ENCODE measurements at places on chromosomes 3 and 15.

- no peak for DNase-seq
Measured at GRCh38 chr3:179175358-179175757, 27.2 kb downstream of the PIK3CA start.

DNA sequence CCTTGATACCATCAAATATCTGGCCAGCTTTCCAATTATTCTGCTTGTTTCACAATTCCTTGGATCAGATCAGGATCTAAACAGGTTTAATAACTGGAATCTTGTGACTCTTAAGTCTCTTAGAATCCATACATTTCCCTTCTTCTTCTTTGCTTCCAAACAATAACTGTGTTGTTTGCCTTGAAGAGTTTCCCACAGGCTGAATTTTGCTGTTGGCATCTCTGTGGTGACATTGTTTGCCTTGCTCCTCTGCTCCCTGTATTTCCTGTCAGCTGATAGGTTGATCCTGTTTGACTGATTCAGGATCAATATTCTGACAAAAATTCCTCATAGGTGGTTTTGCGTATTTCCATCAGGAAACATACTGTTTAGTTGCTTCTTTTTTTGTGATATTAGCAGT lies 248.4 kb upstream of the LMCD1 start:
- no peak for DNase-seq

DNA sequence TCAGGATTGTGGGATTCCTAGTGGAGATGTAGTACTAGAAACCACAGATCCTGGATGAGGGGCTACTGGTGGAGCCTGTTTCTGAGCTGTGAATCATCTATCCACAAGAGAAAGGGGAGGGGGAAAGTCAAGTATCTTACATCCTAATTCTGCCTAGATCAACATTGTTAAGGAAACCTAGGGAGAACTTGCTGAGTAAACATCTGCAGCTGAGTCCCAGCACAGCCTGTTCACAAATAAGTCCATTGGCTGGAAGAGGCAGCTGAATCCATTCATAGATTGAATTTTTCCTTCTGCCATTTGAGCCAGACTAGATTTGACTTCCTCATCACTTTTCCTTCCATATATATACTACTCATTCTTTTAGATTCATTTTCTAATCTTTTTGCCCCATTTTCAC lies 460.5 kb downstream of the TUSC7 start:
- DNase-seq, result no peak

DNA sequence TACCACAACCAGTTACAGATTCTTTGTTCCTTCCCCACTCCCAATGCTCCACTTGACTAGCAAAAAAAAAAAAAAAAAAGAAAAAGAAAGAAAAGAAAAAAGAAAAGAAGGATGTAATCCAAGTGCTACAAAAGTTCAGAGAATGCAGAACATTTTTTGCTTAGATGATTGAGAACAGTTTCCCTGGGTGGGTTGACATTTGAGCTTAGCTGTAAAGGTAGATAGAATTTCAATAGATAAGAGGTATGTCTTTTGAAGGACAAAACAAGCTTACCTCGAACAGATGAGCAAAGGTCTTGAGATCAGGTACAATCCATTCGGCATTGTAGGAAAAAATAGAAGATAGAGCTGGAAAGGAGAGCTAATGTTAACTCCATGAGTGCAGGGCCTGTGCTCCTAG lies 344.6 kb upstream of the NECTIN3 start:
- no peak for DNase-seq

- DNase-seq, result no peak
Measured at GRCh38 chr3:119600732-119601131, 3.0 kb downstream of the PLA1A start.

DNA sequence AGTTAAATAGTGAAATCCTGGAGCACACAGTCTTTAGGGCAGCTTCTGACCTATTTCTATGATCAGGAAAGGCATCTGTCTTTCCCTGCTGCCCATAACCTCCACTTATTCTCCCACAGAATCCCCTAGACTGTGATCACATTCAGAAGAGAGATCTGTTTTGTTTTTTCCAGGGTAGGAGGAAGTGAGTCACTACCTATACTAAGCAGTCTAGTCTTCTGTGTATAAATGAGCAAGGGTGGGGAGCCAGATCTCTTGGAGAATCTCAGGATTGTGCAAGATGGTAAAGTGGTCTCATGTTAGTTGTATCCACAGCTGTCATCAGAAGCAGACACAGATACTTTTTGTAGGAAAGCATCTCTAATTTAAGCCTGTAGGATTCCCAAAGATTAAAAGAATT lies 11.8 kb upstream of the FBXO22 start:
- DNase-seq, result no peak

GRCh38 chr3:30764281-30764680 lies 130.2 kb downstream of the GADL1 start:
- DNase-seq, result no peak

DNA sequence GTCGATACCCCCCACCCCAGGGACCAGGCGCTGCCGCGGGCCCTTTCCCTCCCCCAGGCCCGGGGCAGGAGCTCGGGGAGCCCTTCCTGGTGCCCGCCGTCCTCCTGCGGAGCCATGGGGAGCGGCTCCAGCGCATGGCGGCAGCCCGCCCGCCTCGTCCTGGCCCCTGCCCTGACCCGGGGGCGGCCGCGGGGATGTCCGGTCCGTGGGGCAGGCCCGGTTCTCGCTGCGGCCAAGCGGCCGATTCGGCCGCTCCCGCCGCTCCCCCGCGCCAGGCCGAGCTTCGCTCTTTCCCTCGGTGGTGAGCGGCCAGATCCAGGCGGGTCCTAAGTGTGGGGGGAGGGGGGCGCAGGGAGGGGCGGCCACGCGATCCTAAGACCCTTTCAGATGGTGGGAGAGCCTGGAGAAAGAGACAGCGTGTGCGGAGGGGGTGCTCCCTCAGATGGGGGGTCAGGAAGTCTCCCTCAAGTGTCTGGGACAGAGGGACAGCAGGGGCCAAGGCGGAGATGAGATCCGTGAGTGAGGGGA lies 1.3 kb downstream of the NEIL1 start:
- no peak for DNase-seq

DNA sequence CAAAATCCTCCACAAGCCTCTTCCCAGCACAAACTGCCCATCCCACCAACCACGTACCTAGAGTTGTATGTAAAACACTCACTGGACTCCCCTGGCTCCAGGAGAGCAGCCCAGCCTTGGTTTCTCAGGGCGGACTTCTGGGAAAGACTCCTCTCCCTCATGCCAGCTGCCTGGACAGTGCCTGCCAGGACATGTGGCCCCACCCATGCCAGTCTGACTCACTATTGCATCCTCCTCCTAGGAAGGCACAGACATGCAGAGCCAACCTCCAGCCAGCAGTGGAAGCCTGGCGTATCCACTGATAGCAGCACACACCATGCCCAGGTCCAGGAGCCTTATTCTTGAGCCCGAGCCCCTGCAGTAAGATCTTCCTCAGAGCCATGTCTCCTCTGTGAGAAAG lies 8.6 kb downstream of the PKM start:
- no peak for DNase-seq

- no peak for DNase-seq
Measured at GRCh38 chr3:76025561-76025960, 240.2 kb upstream of the ZNF717 start.

GRCh38 chr3:191263365-191263764 lies 64.3 kb downstream of the OSTN start:
- no peak for DNase-seq

- DNase-seq, result no peak
Measured at GRCh38 chr3:110344897-110345767, 726.5 kb upstream of the NECTIN3 start.

GRCh38 chr3:117404730-117405129 lies 695.2 kb downstream of the TUSC7 start:
- DNase-seq, result no peak

- DNase-seq, result no peak
Measured at GRCh38 chr3:168364967-168365366, 269.2 kb upstream of the GOLIM4 start.

DNA sequence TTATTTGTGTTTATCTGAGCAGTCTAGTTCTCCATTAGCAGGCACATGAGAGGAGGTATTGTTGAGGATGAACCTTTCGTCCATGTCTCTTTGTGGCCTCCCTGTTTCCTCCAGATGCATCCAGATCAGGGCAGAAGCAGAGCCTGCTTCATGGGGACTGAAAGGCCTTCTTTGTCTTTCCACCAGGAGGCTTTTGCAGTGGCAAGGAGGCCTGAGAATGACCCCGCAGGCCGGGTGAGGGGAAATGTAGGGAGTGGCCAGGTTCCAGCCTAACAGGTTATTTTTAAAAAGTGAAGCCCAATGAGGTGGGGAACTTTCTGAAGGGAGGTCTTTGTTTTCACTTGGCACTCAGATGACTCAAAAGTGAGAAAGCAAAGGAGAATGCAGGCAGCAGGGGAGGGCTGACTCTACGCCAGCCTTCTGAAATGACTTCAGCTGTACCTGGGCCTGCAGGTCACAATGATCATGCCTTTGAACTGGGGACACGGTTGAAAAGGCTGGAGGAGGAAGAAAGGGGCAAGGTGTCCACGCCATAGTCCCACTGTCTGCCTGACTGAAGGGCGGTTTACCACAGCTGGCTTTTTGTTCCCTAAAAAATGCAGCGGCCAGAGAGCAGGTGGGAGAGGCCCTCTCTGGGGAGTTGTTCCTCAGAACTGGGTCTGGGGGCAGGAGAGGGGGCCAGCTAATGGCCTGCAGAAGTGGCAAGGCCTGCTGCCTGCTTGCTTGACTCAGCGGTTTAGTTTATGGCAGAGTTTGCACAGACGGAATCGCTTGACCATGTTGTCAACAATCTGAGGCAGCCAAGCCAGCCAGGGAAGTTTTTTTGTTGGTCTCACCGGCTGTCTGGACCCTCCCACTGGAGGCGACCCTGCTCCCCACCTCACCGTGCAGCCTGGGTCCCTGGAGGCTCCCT lies 28.7 kb downstream of the CMTM7 start:
- DNase-seq, result no peak

DNA sequence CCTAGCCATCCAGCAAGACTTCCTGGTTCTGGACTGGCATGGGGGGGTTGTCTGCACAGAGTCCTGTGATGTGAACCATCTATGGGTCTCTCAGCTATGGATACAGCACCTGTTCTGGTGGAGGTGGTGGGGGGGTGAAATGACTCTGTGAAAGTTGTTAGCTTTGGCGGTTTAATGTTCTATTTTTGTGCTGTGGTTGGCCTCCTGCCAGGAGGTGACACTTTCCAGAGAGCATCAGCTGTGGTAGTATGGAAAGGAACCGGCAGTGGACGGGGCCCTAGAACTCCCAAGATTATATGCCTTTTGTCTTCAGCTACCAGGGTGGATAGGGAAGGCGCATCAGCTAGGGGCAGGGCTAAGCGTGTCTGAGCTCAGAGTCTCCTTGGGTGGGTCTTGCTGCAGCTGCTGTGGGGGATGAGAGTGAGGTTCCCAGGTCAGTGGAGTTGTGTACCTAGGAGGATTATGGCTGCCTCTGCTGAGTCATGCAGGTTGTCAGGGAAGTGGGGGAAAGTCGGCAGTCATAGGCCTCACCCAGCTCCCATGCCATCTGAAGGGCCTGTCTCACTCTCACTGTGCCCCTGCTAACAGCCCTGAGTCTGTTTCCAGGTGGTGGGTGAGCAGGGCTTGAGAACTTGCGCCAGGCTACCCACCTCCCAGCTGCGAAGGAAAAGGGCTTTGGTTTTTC lies 7.1 kb upstream of the LARS2 start:
- no peak for DNase-seq

- DNase-seq, result no peak
Measured at GRCh38 chr15:85934691-85935090, 140.0 kb upstream of the KLHL25 start.

- no peak for DNase-seq
Measured at GRCh38 chr3:71517271-71517791, 66.2 kb downstream of the FOXP1 start.

- DNase-seq, result no peak
Measured at GRCh38 chr3:80307844-80308243, 540.0 kb upstream of the ROBO1 start.

DNA sequence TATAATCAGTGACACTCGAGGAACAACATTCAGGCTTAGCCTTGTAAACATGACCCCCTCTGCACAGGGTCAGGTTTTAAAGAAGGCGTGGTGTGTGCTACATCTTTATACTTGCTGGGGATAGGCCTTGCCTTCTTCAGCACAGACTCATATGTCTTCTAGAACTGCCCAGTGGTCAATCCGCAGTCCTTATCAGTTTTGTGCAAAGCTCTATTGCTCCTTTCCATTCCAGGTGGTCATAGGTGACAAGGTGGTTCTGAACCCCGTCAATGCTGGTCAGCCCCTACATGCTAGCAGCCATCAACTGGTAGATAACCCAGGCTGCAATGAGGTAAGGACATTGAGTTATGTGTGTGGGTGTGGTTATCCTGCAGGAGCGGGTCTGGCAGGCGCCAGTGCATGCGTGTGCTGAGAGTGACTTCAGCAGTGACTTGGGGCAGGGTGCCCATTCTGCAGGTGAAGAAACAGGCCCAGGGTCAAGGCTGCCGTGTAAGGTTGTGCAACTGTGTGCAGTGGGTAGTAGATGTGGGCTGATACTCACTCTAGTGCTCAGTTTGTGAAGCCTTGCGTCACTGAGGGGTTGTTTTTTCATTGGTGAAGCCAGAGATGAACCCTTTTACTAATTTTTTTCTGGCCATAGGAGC lies 150.9 kb downstream of the ITPR1 start:
- DNase-seq, result no peak

- DNase-seq, result no peak
Measured at GRCh38 chr15:62791694-62792093, 250.9 kb upstream of the TPM1 start.

DNA sequence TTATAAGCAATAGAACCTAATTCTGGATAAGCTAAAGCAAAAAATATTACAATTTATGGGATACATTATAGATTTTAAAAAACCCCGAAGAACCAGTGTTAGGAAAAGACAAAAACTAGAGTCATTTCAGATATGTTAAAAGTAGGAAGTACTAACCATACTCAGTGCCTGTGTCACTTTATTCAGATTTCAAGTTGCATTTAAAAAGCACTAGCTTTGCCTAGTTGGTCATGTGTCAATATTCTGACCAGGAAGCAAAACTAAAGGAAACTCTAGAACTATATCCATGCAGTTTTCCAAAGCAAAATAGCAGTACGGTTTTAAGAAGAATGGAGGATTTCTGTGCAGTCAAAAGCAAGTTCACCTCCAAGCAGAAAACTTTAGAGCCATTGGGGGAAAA lies 88.4 kb downstream of the RAP2B start:
- no peak for DNase-seq

DNA sequence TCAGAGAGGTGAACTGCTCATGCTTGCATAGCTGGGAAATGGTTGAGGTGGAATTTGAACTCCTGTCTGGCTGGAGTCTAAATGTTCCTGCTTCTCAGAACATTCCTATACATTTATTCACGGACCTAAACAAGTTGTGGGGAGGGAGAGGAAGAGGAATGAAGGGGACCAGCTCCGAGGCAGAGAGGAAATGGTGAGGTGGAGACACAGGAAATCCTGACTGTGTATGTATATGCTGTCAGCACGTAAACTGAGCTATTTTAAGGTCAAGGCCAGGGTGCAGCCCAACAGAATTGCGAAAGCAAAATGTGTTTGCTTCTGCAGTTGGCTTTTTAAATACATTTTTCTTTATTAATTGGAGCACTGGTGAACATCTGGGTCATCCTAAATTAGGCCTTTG lies 74.1 kb upstream of the POMGNT2 start:
- peak; percentile 11 for DNase-seq

DNA sequence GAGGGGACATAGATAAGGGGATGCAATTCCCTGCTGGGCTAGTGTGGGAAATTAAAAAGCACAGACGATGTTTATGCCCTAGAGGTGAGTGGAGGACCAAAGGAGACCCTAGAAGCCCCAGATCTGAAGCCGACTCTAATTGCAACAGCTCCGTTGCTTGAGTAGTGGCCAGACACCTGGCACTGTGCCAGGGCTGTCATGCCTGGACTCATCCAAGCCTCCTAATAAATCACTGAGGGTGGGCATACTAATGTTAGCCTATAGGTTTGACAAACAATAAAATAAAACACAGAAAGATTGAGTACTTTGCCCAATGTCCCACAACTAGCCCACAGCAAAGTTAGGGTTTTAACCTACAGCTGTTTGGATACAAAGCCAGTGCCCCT lies 25.4 kb upstream of the MRPS22 start:
- no peak for DNase-seq
